Activated T-cell treated with anti-CD3 and anti-CD28 coated beads, Interleukin-2, amount 50 U/mL, for 72 hours (primary cell): ENCODE measurements at places on chromosomes 11 and 22.

DNA sequence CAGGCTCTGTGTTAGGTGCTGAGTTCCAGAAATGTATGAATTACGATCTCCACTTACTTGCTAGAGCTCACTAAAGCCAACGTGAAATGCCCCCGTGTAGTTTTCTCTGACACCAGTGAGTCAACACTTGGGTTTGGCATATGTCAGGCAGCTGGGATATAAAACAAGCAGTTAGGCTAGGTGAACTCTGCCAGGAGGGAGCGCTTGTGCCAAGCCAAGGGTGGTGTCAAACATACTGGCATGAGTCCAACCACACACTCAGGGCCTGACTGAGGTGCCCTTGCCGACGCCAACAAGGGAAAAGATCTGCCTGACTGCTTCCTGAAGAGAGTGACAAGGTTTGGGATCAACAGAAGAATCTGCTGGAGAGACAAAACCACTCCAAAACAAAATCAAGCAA is 167.8 kb upstream of the NARS2 start:
- no peak for DNase-seq
- no peak overlapping the region for H3K27ac ChIP-seq
- no peaks in the 10 kb centered on the region for H3K27me3 ChIP-seq

GRCh38 chr11:65685981-65686380 is 23.3 kb upstream of the RELA start:
- no peaks in the 10 kb centered on the region for H3K36me3 ChIP-seq
- DNase-seq: no peak
- no peak overlapping the region for H3K27ac ChIP-seq
- H3K4me3 ChIP-seq: no peak overlapping the region
- H3K27me3 ChIP-seq: peaks cover 18% of the 10 kb centered on the region

- H3K36me3 ChIP-seq: no peaks in the 10 kb centered on the region
Observed at GRCh38 chr11:109958131-109958820, 134.9 kb upstream of the ZC3H12C start.

DNA sequence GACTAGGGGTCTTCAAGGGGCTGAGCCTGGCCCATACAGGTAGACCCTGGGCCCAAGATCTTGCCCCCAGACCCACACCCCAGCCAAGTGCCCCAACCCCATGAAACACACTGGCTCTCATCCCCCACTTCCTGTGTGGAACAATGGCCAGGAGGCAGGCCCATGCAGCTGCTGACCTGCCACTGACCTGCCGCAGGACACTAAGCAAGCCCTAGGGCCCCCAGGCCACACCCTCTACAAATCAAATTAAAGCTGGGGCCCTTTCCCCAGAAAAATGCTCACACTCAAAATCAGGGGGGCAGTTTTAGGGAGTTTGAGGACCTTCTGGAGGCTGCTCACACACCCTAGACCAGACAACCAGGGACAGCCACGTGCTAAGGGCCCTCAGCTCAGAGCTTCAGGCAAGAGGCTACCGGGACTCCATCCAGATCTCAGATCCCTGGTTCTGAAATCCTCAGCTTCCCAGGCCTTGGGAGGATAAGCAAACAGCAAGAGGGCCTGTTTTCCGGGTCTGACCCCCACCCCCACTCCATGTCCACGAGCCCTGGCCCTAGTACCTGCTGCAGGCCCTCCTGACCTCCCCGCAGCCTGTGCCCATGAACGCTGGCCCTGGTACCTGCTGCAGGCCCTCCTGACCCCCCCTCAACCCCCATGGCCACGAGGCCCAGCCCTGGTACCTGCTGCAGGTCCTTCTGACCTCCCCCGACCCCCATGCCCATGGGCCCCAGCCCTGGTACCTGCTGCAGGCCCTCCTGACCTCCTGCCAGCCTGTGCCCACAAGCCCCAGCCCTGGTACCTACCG is 10.0 kb downstream of the CARD10 start:
- H3K4me3 ChIP-seq: no peak overlapping the region
- H3K27ac ChIP-seq: no peak overlapping the region
- H3K27me3 ChIP-seq: no peaks in the 10 kb centered on the region
- no peaks in the 10 kb centered on the region for H3K36me3 ChIP-seq

DNA sequence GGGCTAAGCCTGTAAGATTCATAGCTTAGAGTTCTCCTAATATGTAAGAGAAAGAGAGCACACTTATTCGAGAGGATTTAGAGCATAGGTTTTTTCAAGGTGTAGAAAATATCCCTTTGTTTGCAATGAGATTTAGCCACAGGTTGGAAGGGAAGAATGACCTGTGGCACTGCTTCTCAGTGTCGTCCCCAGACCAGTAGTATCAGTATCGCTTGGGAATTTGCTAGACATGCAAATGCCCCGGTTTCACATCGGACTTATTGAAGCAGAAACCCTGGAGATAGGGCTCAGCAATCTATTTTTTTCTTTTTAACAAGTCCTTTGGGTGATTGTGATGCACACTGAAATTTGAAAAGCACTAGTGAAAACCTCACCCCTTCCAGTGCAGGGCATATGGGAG is 362.6 kb upstream of the C11orf87 start:
- no peaks in the 10 kb centered on the region for H3K36me3 ChIP-seq
- H3K4me3 ChIP-seq: no peak overlapping the region
- H3K27me3 ChIP-seq: no peaks in the 10 kb centered on the region
- DNase-seq: no peak

DNA sequence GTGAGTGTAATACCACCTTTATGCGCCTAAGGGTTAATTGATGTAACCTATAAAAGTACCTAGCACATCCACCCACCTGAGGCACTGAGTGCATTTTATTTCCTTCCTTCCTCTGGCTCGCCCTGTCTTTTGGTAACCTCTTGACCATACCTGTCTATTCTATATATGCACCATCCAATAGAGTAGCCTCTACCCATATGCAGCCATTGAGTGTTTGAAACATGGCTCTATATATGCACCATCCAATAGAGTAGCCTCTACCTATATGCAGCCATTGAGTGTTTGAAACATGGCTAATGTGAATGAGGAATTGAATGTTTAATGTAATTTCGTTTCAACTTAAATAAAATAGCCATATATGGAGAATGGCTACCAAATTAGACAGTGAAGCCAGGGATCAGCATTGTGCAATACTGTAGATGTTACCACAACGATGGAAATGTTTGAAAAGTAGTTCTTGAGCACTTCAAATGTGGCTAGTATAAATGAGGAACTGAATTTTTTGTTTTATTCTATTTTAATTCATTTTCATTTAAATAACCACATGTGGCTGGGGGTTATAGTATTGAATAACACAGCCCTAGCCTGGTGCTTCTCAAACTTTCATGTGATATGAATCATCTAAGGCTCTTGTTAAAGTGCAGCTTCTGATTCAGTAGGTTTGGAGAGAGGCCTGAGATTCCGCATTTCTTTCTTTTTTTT is 33.8 kb downstream of the SLC35F2 start:
- H3K27ac ChIP-seq: no peak overlapping the region
- H3K27me3 ChIP-seq: no peaks in the 10 kb centered on the region
- H3K4me1 ChIP-seq: peaks cover 18% of the 10 kb centered on the region
- no peaks in the 10 kb centered on the region for H3K36me3 ChIP-seq
- no peak overlapping the region for H3K4me3 ChIP-seq
- DNase-seq: no peak

GRCh38 chr11:45646275-45646927 is 19.0 kb downstream of the CHST1 start:
- peaks cover 38% of the 10 kb centered on the region for H3K27me3 ChIP-seq
- no peak overlapping the region for H3K27ac ChIP-seq
- H3K36me3 ChIP-seq: no peaks in the 10 kb centered on the region
- peaks cover 25% of the 10 kb centered on the region for H3K4me1 ChIP-seq
- no peak overlapping the region for H3K4me3 ChIP-seq

- DNase-seq: peak; percentile 29
- H3K27ac ChIP-seq: no peak overlapping the region
- H3K27me3 ChIP-seq: no peaks in the 10 kb centered on the region
- H3K36me3 ChIP-seq: peaks cover 3% of the 10 kb centered on the region
Observed at GRCh38 chr11:124670732-124671131, 2.8 kb downstream of the SIAE start.

DNA sequence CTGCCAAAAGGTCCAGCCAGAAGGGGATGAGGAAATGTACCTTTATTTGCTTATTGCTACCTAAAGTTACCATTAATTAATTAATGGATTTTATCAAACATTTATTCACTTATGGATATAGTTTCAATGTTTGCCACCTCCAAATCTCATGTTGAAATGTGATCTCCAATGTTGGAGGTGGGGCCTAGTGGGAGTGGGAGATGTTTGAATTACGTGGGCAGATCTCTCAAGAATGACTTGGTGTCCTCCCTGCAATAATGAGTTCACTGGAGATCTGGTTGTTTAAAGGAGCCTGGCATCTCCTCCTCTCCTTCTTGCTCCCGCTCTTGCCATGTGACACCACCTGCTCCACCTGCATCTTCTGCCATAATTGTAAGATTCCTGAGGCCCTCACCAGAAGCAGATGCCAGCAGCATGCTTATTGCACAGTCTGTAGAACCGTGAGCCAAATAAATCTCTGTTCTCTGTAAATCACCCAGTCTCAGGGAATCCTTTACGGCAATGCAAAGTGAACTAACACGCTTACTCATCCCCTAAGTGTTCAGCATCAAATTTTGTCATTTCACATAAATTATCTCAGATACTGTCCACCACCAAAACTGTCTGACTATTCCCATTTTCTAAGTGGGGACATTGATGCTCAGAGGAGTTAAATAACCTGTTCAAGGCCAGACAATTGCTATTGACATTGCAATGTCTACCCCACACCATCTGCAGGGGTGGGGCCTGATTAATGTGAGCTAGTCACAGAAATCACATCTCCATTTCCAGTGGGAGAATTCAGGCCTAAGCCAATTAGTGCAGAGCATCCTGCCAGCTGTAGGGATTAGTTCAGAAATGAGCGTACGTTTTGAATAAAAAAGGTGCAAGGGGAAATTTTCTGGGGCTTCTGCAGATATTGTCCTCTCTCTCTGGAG is 51.6 kb upstream of the SYN3 start:
- no peaks in the 10 kb centered on the region for H3K36me3 ChIP-seq
- H3K4me3 ChIP-seq: no peak overlapping the region
- H3K4me1 ChIP-seq: no peaks in the 10 kb centered on the region
- DNase-seq: no peak
- H3K27ac ChIP-seq: no peak overlapping the region

GRCh38 chr11:62260261-62260953 is 9.6 kb upstream of the SCGB2A2 start:
- no peak overlapping the region for H3K27ac ChIP-seq
- no peak overlapping the region for H3K4me3 ChIP-seq
- H3K27me3 ChIP-seq: peaks cover 47% of the 10 kb centered on the region
- peaks cover 2% of the 10 kb centered on the region for H3K36me3 ChIP-seq
- peaks cover 10% of the 10 kb centered on the region for H3K4me1 ChIP-seq

DNA sequence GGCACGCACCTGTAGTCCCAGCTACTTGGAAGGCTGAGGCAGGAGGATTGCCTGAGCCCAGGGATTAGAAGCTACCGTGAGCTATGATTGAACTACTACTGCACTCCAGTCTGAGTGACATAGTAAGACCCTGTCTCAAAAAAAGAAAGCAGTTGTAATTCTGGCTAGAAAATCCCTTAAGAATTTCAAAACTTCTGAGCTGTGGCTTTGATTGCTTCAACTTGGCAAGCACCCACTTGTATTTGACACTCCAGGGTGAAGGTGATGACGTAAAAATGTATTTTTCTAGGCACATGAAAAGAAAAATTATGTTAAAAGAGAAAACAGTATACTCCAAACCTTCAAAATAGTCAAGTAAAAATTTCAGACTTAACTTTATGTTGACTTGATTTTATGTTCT is 23.6 kb upstream of the ALKBH3 start:
- DNase-seq: no peak
- peaks cover 7% of the 10 kb centered on the region for H3K36me3 ChIP-seq
- no peak overlapping the region for H3K27ac ChIP-seq
- no peaks in the 10 kb centered on the region for H3K27me3 ChIP-seq
- H3K4me1 ChIP-seq: no peaks in the 10 kb centered on the region

DNA sequence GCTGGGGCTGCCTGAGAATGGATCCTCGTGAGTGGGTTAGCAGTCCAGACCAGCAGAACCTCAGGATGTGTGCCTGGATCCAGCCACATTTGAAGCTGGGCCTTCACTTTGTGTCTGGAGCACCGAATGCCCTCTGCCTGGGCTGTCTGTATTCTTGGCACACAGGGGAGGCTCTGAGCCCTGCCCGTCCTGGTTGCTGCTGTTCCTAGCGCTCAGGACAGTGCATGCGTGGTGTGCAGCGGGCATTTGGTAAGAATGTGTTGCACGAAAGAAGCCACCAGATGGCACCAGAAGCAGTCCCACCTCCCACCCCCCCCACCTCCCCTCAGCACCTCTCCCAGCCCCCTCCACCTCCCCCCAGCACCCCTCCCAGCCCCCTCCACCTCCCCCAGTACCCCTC is 4.1 kb upstream of the MAPK11 start:
- no peak overlapping the region for H3K4me3 ChIP-seq
- H3K4me1 ChIP-seq: peaks cover 3% of the 10 kb centered on the region
- no peaks in the 10 kb centered on the region for H3K27me3 ChIP-seq
- H3K36me3 ChIP-seq: no peaks in the 10 kb centered on the region

DNA sequence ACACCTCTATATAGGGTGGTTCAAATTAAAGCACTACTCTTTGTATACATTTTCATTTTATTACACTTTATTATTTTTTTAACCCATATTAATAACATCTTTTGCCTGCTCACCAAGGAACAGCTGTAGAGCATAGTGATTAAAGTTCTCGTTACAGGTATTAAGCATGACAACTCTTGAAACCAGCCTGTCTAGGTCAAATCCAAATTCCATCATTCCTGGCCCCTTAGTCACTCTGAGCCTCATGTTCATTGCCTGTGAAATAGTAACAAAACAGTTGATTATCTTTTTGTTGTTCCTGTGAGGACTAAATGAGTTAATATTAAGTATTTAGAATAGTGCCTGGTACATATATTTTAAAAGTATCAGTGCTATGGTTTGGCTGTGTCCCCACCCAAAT is 334.5 kb downstream of the RAB38 start:
- H3K4me3 ChIP-seq: no peak overlapping the region
- H3K27ac ChIP-seq: no peak overlapping the region
- no peak for DNase-seq
- H3K27me3 ChIP-seq: no peaks in the 10 kb centered on the region

- no peaks in the 10 kb centered on the region for H3K4me1 ChIP-seq
- H3K36me3 ChIP-seq: no peaks in the 10 kb centered on the region
- H3K27me3 ChIP-seq: peaks cover 15% of the 10 kb centered on the region
- no peak overlapping the region for H3K4me3 ChIP-seq
Observed at GRCh38 chr11:120547811-120548681, 36.5 kb downstream of the GRIK4 start.

- no peaks in the 10 kb centered on the region for H3K4me1 ChIP-seq
- H3K36me3 ChIP-seq: peaks cover 8% of the 10 kb centered on the region
- H3K4me3 ChIP-seq: no peak overlapping the region
- H3K27ac ChIP-seq: no peak overlapping the region
- no peak for DNase-seq
Observed at GRCh38 chr22:50418624-50419023, 56.2 kb downstream of the SBF1 start.

- H3K27me3 ChIP-seq: no peaks in the 10 kb centered on the region
- H3K27ac ChIP-seq: no peak overlapping the region
- no peak for DNase-seq
- peaks cover 7% of the 10 kb centered on the region for H3K4me1 ChIP-seq
Observed at GRCh38 chr11:57786436-57786835, 24.8 kb downstream of the CTNND1 start.
